Activated CD4-positive, alpha-beta T cell treated with anti-CD3 and anti-CD28 coated beads, Interleukin-2, amount 50 U/mL, for 16 hours (primary cell): ENCODE measurements at places on chromosomes 11 and 22.

DNA sequence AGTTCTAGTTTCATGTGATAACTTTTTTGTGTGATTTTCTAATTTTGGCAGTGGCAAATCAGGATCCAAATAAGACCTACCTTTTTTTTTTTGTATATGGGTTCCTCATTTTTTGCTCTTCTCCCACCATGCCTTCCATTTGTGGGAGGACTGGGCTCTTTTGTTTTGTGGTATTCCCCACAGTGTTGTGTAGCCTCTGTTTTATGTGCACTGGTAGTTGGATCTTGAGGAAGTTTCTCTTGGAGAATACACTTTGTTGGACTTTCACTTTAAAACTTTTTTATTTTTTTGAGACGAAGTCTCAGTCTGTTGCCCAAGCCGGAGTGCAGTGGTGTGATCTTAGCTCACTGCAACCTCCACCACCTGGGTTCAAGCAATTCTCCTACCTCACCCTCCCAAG is 39.7 kb downstream of the PPP6R3 start:
- no peak for DNase-seq

DNA sequence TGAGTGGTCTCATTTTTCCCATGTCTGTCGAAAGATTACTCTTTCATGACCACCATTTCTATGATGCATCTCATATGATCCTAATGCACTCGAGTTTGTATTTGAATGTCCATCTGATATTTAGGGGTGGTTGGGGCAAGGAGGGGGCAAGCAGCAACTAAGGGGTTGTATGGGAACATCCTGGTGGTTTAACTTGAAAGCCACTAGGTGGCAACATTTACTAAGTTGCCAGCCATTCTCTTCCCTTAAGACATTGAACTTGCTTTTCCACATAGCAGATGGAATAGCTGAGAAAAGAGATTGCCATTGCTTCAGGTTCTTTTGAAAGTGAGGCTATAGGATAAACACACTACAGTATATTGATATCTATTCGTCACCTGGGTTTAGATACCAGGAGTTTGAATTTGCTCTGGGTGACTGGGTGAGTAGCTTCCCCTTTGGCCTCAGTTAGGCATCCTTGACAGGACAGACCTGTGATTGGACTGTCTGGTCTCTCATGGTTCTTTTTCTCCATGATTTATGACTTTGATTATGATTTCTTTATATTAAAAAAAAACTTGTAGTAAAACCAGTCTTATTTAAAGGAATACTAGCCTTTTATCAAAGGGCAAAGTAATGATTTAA is 32.4 kb downstream of the NF2 start:
- DNase-seq, result peak; percentile 33

- DNase-seq, result peak; percentile 35
Observed at GRCh38 chr11:66106786-66107599, 36.9 kb downstream of the PACS1 start.

DNA sequence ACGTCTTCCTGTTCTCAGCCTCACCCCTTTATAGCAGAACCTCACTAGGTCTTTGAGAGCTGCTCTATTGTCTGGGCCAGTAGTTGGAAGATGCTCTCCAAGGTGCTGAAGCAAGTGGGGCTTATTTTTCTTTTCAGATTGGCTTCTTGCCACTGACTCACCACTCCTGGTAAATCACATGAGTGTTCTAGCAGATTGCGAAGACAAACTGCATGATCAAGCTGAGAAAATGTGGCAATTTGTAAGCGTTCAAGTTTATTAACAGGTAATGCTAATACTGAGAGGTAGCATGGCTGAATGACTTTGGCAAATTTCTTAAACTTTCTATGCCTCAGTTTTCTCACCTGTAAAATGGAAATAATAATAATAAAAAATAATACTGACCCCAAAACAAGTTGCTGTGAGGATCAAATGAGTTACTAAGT is 59.2 kb downstream of the CACNG2 start:
- peak; percentile 29 for DNase-seq

DNA sequence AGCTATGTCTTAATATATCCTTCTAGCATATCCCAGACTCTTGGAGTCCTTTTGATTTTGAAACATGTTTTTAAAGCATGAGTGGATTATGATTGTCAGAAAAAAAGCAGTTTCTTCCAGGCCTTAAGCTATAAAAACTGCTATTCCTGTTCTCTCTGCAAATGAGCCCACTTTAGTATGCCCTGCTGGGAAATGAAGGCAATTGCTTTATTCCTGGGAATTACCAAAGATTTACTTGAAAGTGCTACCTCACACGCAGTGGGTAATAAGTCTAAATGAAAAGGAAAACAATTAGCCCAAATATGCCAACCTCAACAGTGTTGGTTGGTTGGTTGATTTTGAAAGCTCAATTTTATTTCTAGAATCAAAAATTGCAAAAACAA is 17.2 kb upstream of the RCN1 start:
- no peak for DNase-seq

- DNase-seq, result no peak
Observed at GRCh38 chr11:62439785-62440602, 21.2 kb downstream of the SCGB1A1 start.

- no peak for DNase-seq
Observed at GRCh38 chr11:119797123-119797611, 68.2 kb upstream of the NECTIN1 start.
